Putamen (tissue), 1 donor: ENCODE measurements at places on chromosomes 2 and 18.

DNA sequence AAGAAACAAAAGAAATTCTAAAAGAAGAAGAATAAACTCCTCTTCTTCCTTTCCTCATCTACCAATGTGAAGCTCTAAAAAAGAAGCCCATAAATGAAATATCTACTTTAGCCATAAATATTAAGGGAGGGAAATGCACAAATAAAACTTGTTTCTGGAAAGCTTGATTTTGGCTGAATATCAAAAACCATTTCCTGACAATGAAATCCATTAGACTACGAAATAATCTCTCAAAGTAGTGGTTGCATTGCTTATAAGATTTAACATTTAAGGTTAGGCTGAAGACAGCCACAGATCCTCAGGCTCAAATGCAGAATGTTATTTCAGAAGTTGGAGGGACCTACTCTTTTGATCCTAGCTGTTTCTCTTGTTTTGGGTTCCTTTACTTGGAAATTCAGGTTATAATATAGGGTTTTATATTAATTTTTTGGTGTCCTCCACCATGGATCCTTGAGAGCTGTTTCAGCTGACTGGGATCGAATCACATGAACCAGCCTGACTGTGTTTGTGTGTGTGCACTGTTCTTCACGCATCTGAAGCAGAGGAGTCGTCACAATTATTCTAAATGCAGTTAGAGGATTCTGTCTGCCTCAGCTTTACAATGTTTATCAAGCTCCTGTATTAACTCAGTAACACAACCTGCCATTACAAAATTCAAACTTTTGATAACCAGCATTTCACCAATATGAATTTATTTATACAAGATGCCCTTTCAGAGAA is 474.8 kb downstream of the ARHGAP15 start:
- DNase-seq: no peak

DNA sequence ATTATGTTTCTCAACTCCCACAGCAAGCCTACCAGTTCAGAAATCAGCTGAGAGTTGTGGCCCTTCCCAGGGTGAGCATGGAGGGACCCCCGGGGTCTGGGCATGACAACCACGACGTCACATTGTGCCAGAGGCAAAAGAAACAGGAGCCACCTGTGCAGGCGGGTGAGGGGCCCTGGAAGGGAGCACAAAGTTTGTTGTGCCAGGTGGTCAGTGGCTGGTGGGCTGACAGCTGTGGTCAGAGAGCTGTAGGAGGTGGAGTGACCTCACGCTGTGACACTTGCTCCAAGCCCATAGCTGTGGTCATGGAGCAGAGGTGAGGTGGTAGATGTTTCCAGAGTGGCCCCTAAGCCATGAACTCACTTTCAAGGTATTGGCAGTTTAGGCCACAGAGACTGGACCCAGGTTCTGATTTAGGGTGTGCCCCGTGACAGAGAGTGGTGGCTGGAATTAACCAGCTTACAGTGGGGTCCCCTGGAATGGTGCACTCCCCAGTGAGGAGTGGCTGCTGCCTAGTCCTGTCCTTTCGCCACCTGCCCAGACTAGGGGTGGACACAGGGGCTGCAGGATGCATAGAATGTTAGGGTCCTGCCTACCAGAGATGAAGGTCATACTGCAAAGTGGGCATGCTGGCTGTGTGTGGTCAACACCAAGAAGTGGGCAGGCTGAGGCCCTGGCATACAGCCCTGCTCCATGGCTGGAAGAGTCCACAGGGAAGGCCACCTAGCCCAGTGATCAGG is 136.4 kb downstream of the GLI2 start:
- DNase-seq: no peak

DNA sequence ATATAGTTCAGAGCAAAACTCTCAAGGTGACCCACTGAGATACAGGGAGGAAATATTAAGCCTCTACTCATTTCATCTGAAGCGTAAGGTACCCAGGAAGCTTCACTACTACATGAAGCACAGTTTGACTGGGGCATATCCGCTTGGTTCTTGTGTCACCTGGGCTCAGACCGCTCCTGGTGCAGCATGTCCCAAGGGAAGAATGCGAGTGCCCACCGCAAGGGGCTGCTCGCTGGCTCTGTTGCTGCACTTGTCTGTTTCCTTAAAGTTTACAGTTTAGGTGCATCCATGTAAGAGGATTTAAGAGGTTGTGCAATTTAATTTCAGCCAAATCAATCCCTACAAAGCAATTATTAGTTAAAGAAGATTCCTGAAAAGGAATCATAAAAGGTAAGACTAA is 507.8 kb downstream of the FBXO15 start:
- DNase-seq: no peak

GRCh38 chr2:35864141-35864540 is 491.4 kb upstream of the CRIM1 start:
- DNase-seq: no peak

DNA sequence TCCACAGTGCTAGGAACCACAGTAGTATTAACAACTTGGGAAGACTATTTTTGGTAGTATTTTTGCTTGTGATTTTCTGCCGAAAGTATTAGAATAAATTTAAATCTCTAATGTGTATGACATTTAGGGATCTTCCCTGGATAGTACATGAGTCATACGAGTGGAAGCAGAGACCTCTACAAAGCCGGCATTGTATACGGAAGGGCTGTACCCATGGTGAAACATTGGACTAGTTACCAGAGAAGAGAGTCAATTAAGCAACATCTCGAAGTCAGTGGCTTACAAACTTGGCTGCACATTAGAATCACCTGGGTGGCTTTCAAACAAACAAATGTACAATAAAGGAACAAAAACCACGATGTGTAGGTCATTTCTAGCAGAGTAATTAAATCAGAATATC is 1131.7 kb upstream of the LRRTM1 start:
- DNase-seq: no peak

GRCh38 chr2:29066271-29066860 is 8.0 kb downstream of the PCARE start:
- no peak for DNase-seq

DNA sequence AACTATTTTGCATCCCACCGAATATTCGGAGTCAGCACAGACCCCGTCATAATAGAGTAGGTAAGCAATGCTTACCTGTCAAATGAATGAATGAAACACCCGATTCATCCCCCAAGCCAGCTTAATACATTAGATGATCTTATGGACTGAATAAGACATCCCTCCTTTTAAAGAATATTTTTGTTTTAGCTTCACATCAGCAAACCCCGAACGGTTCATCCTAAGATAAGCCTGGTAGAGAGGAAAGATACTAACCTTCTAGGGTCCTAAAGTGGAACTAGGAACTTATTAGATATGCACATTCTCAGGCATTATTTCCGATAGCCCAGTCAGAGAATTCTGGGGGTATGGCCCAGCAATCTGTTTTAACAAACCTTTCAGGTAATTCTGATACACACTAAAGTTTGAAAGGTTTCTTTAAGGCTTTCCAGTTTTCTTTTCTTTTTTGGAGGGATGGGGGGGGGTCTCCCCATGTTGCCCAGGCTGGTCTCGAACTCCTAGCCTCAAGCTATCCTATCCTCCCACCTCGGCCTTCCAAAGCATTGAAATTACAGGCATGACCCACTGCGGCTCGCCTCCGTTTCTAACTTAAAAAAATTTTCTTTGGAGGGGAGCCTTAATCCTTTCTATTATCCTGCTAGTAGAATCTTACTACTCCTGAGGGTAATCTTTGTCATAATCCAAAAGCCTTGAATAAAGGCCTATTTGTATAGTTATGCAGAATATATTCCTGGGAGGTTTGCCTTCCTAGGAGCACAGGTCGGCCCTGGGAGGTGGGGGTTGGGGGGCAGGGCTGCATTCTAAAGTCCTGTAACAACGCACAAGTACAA is 1.0 kb upstream of the ACTR3 start:
- no peak for DNase-seq

GRCh38 chr2:5594249-5594695 is 97.9 kb upstream of the SOX11 start:
- no peak for DNase-seq

DNA sequence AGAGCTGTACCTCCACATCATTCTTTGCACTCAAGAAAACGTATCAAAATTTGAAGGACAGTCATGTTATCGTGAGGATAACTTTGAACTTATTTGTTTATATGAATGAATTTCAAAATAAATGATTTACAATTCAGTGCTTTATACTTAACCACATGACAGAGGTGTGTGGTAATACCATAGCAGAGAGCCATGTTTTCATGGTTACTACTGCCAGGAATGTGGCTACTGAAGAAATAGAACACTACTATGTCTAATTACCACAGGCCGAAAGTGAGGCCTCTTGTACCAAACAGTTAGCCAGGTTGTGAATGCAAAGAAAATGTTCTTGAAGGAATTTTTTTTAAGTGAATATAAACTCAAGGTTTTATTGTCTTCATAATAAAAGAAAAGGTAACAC is 49.2 kb downstream of the AAK1 start:
- no peak for DNase-seq

- no peak for DNase-seq
These were observed 26.1 kb upstream of the C1D start for GRCh38 chr2:68088940-68089339.

DNA sequence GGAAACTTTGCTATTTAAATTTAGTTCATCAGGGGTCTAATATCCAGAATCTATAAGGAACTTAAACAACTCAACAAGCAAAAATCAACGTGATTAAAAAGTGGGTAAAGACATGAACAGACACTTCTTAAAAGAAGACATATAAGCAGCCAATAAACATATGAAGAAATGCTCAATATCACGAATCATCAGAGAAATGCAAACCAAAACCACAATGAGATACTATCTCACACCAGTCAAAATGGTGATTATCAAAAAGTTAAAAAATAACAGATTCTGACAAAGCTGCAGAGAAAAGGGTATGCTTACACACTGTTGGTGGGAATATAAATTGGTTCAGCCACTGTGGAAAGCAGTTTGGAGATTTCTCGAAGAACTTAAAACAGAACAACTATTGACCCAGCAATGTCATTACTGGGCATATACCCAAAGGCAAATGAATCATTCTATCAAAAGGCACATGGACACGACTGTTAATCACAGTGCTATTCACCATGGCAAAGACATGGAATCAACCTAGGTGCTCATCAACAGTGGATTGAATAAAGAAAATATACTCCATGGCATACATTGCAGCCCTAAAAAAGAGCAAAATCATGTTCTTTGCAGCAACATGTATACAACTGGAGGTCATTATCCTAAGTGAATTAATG is 189.9 kb downstream of the SLC4A10 start:
- DNase-seq: no peak

DNA sequence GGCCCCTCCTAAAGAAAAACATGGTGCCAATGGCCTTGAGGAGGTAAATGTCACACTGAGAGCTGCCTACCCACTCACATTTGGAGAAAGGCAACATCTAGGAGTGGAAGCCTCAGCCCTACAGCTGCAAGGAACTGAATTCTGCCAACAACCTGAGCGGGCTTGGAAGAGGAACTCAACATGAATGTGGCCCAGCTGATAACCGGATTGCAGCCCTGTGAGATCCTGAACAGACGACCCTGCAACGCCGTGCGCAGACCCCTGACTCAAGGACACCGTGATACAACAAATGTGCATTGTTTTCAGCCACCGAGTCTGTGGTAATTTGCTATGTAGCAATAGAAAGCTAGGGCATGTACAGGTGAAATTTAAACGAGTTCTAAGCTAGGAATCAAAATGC is 99.4 kb downstream of the MYOM1 start:
- no peak for DNase-seq

- no peak for DNase-seq
These were observed 5.9 kb upstream of the POMC start for GRCh38 chr2:25174192-25174861.

DNA sequence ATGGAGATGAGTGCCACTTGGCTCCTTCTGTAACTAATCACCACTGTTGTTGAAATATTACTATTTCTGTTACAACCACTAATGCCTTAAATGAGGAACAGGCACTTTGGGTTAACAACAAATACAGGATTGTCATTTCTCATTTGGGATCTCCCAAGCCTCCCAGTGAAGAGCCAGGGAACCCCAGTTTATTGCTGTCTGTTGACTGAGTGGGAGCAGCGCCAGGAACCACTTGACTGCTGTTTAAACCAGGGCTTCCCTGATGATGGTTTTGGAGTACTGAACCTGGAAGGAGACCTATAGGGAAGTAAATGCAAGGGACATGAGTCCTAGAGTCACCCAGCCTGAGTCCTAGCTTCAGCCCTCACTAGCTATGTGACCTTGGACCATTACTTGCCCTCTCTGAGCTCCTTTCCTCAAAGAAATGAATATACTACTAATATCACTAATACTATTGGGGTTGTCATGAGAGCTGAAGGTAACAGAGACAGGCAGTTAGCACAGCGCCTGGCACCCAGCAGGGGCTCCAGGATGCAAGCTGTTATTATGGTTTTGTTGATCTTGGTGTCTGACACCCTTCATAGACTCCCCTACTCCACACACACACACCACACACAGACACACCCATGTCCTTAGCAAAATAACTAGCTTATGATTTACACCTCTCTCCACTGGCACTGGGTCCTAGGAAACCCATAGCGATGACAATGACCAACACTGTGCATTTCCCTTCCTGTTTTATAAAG is 104.2 kb upstream of the FZD7 start:
- DNase-seq: no peak

DNA sequence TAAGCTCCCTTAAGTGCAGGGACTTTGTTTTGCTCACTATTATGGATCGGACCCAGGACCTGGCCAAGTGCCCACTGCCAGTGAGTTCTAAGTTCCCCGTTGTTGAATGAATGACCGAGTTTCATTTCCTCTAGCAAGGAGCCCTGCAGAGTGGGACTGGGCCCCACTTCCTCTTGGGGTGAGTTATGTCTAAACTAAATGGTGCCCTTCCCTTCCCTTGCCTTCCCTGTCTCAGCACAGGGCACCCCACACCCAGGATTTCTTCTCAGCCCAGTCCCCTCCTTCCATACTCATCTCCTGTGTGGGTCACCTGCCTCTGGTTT is 195.3 kb upstream of the HS6ST1 start:
- DNase-seq: peak; percentile 30

DNA sequence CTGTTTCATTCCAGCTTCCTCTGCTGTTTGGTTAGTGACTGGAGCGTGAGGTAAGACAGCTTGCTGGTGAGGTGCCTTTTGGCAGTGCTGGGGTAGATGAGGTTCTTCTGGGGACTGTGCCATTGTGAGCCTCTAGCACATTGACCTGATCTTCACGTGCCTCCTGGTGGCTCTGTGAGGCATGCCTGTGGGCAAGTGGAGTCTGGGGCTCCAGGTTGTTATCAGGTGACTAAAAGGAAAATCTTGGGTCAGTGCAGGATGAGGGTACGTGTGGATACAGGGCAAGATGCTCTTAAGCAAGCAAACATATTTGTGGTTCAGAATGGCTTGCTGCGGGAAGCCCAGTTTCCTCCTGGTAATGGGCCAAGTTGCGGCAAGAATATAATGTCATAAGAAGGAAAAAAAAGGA is 75.4 kb downstream of the FHOD3 start:
- no peak for DNase-seq
